ENCODE measurements at places on chromosomes 16 and 17.

DNA sequence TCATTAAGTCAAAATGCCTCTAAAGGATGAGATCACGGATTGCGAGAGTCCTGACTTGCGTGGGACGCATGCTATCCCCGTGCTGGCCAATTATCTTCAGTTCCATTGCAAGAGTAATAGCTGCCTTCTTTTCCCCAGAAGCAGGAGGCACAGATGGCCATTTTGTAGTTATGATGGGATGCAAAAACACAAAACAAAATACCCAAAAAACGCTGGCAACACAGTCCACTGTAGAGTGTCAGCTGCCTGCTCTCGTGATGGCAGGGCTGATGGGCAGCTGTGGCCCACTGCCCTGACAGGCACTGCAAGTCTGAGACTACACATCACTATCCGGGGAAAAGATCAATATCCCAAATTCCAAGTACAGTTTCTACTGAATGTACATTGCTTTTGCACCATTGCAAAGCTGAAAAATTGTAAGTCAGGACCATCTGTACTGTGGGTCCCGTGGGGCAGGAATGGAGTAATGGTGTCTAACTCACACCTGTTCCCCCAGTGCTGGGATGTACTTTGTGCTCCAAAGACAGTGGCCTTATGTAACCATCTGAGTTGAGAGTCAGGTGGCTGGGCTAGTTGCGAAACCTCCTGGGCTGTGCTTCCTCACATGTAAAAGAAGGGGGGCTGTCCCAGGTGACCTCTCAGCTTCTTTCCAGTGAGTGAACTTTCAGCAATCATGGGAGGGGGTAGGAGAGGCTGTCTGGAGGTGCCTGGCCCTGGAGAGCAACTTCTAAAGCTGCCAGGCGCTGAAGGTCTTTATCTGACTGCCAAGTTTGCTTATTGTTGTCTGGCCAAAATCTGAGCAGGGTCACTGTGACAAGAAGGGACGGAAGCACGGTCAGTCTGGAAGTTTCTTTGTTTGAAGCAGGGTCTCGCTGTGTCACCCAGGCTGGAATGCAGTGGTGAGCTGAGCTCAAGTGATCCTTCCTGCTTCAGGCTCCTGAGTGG lies 4.7 kb downstream of the SLC47A1 start:
- DNase-seq: peak; percentile 40

DNA sequence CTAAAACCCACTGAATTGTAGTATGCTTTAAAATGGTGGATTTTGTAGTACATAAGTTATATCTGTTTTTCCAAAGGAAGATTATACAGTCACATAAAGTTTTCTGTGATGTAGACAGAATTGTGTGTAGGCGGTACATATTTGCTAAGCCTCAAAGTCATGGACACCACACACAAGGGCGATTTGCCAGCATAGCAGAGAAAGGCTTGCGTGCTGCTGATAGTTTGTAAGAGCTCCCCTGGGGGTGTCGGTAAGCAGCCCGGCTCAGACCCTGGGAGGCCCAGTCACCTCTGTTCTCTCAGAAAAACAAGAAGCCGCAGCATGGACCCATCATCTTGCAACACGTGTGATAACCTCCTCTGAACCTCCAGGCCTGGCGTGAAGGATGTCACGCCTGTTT lies 38.3 kb upstream of the AKTIP start:
- no peak for DNase-seq

DNA sequence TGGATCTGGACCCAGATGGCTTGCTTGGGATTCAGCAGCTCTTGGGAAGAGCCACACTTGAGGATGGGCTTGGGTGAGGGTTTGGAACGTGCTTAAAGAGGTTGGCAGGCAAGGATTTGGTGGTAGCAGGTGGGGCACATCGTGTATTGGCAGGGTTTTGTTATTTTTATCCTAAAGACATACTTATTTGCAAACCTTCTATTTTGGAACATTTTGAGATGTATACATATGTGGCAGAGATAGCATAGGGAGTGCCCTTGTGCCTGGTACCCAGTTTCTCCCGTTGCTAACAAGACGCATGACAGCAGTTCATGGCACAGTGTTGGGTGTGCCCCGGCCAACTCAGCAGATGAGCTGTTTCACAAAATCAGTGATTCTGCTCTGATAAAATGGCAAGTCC lies 9.1 kb downstream of the BANP start:
- no peak for DNase-seq

DNA sequence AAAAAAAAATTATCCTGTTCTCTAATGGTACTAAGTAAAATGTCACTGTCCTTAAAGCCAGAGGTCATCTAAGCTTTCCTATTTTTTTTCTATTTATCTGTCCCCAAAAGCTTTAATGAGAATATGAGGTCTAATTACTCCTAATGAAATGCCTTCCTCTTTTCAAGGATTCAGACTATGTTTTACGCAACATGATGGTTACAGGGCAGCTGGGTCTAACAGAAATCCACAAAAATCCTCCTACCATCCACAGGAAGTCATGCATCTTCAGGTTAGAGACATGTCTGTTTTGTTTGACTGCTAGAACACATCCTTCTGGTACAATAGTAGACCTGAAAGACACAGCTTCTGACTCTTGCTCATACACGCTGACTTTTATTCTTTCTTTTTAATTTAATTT lies 29.7 kb upstream of the NSRP1 start:
- DNase-seq: no peak

DNA sequence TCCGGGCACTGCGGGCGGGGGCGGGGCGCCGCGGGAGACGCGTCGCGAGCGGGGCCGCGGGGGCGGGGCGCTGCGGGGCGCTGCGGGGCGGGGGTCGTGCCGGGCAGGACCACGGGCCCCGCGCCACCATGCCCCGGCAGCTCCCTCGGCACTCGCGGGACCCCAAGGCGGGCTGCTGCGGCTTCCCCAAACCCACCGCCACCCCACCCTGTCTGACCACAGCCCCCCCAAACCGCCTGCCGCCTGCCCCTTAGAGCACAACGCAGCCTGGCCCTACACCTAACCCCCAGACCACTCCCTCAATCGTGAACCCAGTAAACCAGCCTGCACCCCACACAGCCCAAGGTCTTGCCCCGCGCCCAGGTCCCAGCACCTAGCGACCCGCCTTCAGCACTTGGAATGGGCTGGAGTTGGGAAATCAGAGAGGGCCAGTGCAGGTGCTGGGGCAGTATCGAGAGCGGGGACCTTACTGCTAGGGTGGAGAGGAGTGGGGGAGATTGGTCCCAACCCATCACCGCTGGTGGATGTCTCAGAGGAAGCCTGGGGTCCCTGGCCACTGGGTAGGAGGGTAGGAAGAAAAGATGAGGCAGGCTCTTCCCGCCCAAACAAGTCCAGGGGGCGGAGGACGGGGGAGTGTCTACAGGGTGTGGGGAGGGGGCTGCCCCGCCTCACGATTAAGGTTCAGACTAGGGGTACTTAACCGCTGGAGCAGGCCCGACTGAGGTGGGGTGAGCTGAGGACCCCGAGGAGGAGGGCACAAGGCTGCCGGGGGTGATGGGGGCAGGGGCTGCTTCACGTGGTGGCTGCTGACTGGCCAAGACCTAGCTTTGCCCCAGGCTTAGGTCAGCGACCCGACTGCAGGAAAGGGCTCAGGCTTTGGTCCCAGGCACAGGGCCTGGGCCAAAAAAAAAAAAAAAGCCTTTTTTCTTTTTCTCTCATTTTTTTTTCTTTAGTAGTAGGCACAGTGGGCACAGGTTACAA lies 539 bp upstream of the VAMP2 start:
- peak; percentile 47 for DNase-seq

DNA sequence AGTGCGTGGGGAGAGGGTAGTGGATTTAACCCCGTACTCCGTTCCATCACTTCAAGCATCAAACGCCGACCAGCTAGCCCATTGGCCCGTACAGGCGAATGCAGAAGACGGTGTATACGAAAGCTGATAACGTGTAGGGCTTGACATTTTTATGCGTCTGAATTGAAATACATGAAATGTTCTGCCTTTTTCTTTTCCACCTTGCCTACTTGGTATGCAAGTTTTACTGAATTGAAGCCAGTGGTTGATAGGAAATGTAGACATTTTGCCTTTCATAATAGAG lies 834 bp upstream of the STAT3 start:
- no peak for DNase-seq

DNA sequence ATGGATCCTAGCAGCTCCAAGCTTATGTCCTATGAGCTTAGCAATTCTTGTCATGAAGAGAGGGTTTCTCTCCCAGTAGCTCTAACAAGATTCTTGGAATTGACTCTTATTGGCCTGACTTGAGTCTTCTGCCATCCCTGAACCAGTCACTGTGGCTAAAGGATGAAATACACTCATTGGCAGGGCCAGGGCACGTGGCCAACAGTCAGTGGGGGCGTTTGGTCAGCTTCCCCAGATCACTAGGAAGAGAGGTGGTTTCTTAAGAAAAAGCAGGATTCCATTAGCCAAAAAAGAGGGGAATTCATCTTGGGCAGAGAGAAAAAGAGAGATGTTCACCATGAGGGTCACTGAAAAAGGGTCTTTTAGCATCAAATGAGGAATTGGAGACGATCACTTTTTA lies 363.2 kb downstream of the SNX29 start:
- no peak for DNase-seq

DNA sequence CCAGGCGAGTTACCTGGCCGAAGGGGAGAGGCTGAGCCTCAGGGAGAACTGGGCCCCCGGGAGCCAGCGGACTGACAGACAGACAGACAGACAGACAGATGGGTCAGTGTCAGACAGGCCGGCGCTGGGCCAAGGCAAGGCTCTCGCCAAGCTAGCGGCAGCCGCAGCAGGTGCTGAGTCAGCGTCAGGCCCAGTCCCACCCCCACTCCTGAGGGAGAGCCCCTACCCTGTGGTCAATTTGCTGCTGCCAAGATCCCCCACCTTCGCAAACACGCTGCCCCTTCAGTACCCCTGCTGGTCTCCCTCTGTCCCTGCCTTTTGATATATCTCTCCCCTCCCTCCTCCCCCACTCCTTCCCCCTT lies 1.5 kb downstream of the FGF11 start:
- no peak for DNase-seq
